Common myeloid progenitor, CD34-positive (primary cell): ENCODE measurements at places on chromosomes 16 and 17.

GRCh38 chr17:68231541-68231940, 16.3 kb upstream of the AMZ2 start:
- no peak for DNase-seq

DNA sequence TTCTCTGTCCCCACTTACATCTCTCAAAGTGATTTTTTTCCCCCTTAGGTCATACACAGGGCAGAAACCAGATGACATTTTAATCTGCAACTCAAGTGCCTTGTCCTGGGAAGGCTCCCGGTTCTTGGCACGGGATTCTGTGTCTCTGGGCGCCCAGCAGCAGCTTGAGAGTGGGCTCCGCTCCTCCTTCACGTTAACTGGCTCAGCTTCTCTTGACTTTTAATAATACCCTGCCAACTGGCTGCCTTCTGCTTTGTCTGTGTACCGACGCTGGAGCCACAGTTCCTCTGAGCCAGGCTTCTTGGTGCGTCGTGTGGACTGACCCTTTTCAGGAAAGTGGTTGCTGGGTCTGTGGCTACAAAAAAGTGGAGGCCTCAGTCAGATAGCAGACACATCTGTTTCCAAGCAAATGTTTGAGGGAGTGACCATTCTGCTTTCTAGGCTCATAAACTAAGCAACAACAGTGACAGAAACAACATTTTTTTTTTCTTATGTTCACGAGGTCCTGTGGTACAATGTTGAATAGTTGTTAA, 64.9 kb downstream of the IRF8 start:
- no peak for DNase-seq

GRCh38 chr17:22496450-22496849, 804.1 kb downstream of the KCNJ18 start:
- no peak for DNase-seq

DNA sequence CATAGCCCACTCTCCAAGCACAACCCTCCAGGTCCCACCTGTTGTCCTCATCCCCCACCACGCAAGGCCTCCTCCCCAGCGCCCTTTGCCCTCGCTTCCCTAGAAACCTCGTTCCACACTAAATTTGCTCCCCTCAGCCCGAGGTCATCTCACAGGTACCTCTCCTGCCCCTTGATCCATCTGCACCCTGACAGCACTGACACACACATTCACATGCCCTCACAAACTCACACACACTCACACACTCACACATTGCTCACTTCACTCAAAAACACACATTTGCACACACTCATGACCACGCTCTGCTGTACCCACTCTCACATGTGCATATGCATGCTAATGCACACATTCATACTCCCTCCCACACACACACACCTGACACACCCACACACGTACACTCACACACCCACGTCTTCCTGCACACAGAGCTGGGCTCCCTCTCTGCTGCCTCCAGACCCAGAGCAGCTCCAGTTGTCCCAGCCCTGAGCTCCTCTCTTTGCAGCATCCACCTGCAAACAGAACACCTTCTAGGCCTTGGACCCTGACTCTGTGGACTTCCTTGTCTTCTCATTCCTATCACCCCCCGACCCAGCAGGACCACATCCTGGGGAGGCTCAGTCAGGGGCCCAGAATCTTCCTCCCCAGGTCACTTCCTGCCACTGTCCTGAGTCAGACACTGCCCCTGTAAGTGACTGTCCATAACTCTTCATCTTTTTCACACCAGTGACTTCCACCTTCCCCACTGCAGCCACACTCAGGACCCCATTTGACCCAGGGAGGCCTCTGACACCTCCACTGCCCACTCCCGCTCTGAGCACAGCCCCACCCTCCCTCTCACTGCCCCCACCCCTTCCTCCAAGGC, 4.9 kb downstream of the ASGR2 start:
- no peak for DNase-seq

GRCh38 chr16:79469999-79470398, 130.5 kb downstream of the MAF start:
- DNase-seq = no peak

GRCh38 chr16:674214-674881, 1.1 kb upstream of the RHBDL1 start:
- DNase-seq = no peak

- DNase-seq = peak; percentile 82
Observed at GRCh38 chr17:74780443-74781238, 4.5 kb upstream of the NAT9 start.

DNA sequence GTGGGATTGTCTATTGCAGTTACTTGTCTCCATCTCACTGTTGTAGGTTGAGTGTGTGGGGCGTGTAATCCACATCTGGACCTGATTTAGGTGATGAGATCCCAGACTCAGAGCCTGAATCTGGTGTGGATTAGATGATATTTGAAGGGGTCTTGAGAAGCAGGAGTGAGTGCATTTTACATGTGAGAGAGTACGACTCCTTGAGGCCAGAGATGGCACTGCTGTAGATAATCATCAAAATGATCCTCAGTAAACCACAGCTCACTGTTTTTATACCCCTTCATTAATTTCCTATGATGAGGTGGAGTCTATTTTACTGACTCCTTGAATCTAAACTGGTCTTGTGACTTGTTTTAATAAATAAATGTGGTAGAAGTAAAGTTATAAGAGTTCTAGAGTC, 732.5 kb downstream of the KCNJ2 start:
- no peak for DNase-seq

GRCh38 chr17:80169784-80170500, at the start of gene CARD14:
CARD14 (plus strand) TSS chr17:80170030; CDS start chr17:80181439, 11,409 bp downstream.
- DNase-seq = no peak

- DNase-seq = peak; percentile 86
Observed at GRCh38 chr16:85612801-85613603, at the start of gene GSE1. GSE1 (plus strand) TSS chr16:85613322; CDS start chr16:85613392, 70 bp downstream.

- peak; percentile 2 for DNase-seq
Observed at GRCh38 chr16:77111056-77111565, 79.9 kb upstream of the MON1B start.

DNA sequence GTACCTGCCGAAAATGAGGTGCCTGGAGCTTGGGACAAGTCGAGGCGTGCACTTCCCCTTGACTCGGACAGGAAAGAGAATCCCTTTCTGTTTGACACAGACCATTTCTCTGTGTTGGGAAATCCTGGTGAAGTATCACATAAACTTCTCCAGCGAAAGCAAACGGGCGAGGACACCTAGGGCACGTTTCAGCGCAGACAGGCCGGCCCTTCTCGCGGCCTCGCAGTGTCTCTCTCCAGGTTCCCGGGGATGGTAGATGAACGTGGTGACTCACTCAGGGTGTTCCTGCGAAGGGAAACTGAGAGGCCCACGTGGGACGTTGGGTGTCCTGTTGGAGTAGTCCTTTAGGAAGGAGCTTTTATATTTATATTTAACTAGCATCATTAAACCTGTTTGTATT, 36.3 kb upstream of the ZNF750 start:
- no peak for DNase-seq

DNA sequence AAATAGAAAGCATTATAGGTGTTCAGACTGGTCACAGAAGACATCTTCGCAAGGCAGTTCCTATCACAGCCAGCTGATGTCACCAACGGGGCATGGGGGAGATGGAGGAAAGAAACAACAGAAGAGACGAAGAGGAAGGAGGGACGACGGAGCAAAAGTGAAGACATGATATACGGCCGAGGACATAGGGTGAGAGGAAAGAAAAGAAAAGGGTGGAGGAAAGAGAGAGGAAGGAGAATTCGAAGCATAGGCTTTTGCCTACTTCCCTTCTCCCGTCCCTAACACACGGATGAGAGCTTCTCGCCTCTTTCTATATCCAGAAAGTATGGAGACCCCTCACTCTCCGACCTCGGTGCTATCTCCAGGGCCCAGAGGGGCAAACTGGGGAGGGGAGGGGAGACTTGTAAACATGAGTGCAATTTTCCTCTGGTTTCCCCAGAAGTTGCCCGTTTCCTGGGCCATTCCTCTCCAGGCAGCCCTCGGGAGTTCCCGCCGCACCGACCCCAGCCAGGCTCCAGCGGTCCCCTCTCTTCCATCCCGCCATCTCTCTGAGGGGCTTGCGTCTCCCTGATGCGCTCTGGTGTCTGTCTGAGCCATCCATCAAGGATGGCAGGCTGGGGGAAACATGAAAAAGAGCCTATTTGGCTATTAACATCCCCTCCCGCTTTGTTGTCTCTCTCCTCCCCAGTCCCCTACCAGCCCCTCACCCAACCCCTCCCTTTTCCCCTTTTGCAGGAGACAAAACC, 26.0 kb downstream of the COPZ2 start:
- DNase-seq = peak; percentile 40

- DNase-seq = peak; percentile 62
Observed at GRCh38 chr17:39755554-39756379, 18.0 kb downstream of the GRB7 start.

GRCh38 chr16:67833030-67833414, 9.1 kb upstream of the THAP11 start:
- no peak for DNase-seq

DNA sequence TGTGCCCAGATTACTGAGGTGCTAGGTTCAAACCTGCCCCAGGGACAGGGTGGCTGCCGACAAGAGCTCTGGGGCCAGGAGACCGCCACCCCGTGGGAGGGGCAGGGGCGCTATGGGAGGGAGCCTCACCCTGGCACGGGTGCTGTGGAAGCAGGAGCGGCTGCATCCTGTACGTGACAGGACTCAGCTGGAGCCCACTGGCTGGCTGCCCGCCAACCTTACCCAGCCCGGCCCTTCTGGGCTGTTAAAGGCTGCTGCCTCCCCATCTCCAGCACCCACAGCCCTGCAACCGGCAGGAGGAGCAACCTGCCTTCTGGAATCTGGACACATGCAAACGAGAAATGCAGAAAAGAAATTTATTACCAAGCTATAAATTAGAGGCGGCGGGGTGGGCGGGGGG, 11.2 kb downstream of the PAM16 start:
- peak; percentile 90 for DNase-seq

DNA sequence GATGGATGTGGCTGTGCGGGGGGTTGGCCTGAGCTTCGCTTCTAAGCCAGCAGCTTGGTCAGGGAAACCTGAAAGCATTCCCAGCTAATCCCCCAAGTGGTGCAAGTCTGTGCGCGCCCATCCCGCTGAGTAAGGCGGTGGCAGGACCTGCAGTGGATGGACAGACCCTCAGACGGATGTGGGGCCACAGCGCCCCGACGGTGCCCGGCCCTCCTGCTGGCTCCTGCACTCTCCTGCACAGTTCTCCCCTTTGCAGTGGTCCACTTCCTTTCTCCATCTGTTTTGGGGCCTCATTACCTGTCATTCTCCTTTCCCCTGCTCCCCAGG, 2.3 kb downstream of the ATP2A1 start:
- DNase-seq = no peak

DNA sequence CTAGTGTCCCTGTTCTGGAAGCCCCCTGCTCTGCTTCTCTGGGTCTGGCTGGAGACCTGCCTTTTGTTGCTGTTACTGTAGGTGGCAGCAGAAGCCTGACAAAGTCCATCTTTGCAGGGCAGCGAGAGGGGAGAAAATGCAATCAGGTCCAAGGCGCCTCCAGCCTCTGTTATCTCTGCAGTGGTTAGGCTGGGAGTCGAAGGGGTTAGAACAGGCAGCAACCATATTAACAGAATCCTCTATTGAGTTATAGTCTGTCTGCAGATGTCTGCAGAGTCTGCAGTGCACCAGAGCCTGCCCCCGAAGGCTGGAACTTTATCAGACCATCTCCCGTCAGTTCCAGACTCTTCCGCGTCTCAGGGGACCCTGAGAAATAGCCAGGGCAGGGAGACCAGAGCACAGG, 404.9 kb upstream of the EEF2KMT start:
- DNase-seq = peak; percentile 8

DNA sequence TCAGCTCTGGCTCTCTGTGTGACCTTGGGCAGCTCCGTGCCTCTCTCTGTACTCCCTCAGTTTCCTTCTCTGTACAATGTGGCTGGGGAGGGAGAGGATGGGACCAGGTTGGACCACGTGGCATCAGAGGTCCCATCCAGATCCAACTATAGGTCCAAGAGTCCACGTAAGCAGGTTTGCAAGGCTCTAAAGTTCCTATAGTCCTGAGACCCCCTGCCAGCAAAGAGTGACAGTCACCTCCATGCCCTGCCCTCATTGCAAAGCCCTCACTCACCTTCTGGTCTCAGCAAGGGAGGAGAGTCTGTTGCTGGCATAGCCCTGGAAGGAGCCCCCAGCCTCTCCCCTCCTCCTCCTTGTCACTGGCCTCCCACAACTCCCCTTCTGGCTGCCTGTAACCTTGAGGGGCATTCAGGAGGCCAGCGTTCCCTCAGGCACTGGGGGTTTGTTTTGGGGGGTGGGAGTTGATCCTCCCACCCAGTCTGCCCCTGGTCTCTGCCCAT, 6.1 kb upstream of the DRC7 start:
- DNase-seq = no peak

DNA sequence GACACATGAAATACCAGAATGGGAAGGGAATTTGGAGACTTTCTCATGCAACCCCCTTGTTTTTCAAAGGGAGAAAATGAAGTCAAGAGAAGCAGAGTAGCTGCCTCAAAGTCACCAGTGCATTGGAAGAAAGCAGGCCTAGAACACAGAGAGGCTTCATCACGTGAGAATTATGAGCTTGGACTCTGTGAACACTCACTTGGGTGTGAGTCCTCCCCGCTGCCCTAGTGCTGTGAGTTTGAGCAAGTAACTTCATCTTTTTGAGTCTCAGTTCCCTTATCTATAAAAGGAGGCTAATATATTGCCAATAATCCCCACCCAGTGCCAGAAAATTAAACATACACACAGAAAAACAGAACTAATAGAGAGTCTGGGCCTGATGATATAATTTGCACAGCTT, 315.8 kb downstream of the XYLT1 start:
- DNase-seq = no peak

DNA sequence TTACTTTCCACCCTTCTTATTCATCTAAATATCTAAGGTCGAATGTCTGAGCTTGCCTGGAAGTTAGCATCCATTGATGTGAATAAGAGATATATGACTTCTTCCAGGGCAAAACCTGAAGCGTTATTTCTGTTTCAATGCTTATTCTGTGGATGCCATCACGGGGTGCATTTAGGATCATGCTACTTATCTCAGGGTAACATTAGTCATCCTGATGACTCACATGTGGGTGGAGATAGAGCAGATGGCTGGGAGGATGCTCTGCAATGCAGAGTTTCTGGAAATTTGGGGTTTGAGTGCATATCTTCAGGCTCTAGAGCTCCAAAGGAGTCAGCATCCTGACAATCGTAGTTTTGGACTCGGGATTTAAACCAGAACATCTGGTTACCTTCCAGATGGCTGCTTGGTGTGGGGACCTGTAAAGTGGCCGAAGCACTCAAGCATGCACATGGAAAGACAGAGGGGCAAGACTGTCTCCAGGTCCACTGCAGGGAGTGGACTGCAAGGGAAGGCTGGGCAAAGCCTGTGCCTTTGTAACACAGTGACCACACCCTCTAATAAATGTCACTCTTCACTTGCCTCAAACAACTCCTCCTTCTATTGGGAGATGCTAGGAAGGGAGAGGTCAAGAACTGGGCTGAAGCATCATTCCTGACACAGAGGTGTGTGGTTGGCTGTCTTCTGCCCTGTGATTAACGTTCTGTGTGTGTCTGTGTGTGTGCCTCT, 175.2 kb upstream of the SALL1 start:
- no peak for DNase-seq

- DNase-seq = no peak
Observed at GRCh38 chr16:85880861-85881260, 18.1 kb upstream of the IRF8 start.

- no peak for DNase-seq
Observed at GRCh38 chr17:21358682-21359482, 17.3 kb upstream of the KCNJ12 start.

- DNase-seq = no peak
Observed at GRCh38 chr16:55078699-55079410, 148.2 kb downstream of the IRX5 start.

- DNase-seq = no peak
Observed at GRCh38 chr16:964356-965035, 6.3 kb downstream of the LMF1 start.

- peak; percentile 67 for DNase-seq
Observed at GRCh38 chr17:42980766-42981397, 517 bp downstream of the RUNDC1 start.
